ENCODE measurements at places on chromosomes 16 and 17.

GRCh38 chr17:10059684-10060211, 138.7 kb downstream of the GAS7 start:
- DNase-seq, result no peak

DNA sequence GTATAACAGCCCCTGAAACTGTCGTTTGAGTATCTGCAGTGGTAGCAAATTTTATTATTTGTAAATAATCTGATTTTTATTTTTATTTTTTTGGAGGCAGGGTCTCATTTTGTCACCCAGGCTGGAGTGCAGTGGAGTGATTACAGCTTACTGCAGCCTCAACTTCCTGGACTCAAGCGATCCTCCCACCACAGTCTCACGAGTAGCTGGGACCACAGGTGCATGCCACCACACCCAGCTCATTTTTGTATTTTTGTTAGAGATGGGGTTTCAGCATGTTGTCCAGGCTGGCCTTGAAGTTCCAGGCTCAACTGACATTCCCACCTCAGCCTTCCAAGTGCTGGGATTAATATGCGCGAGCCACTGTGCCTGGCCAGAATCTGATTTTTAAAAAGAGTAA, 2.8 kb downstream of the NDEL1 start:
- no peak for DNase-seq

GRCh38 chr16:66878067-66878466, 2.2 kb upstream of the PDP2 start:
- DNase-seq, result no peak

GRCh38 chr17:74351552-74352210, 10.0 kb downstream of the BTBD17 start:
- no peak for DNase-seq

GRCh38 chr17:31494259-31495021, 103.0 kb downstream of the RAB11FIP4 start:
- DNase-seq, result no peak

DNA sequence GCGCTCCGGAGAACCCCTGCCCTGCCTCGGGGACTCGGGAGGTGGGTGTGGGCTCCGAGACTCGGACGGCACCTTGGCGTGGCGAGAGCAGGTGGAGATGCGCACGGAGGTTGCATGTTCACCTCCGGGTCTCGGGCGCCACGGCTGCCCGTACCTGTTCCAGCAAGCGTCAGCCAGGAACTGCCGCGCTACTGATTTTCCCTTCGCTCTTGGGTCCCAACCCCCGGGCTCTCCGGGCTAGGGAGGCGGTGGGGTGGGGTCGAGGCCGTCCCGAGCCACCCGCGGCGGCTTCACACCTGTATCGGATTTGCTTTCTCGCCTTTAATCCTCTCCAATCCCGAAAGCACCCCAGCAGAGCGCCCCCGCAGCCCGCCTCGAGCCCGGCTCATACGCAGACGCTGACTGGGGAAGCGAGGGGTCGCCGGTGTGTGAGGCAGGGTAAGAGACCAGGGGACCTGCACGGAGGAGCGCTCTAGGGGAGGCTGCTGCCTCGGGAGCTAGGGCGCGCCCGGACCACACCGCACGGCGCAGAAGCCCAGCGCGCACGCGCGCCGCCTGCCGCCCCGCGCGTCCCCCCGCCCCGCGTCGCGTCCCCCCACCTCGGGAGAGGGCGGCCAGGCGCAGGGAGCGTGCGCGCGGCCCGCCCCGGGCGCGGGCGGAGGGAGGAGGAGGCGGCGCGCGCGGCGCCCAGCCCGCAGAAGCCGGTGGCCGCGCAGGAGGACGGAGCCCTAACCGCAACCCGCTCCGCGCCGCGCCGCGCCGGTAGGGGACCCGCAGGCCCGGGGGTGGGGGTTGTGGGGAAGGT, at the start of gene DUSP14:
Gene DUSP14, plus strand, starts transcription at position 695 of the 805 bp plus-strand sequence. CDS start 22,382 bp downstream, outside the sequence.
- DNase-seq, result peak; percentile 83

DNA sequence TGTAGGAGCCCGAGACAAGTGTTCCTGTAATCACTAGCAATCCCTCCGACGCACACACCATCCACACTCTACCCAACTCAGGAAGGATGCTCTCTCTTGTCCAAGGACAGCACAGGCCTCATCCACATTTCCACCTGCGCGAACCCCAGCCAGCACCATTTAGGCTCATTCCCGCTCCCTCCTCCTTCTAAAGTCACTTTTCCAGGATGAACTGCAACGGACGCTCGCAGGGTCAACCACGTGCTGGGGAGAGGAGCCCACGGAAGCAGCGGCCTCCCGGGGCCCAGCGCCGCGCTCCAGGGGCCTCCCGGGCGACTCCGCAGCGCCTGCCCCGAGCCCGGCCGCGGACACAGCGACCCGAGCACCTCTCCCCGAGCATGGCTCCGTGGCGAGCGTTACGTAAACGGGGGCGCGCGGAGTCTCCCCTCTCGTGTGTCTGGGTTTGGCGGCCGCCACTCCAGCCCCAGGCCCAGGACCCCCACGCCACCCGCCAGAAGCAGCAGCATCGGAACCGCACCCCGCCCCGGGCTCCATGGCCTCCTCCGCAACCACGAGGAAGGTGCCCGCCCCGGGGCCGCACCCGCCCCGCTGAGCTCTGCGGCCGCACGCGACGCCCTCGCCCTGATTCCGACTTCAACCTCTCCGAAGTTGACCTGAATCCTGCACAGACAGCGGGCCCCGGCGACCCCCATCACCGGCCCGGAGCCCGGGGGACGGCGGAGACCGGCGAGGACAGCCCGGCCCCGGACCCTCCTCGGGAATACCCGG, 668 bp downstream of the USP36 start:
- DNase-seq, result peak; percentile 63

DNA sequence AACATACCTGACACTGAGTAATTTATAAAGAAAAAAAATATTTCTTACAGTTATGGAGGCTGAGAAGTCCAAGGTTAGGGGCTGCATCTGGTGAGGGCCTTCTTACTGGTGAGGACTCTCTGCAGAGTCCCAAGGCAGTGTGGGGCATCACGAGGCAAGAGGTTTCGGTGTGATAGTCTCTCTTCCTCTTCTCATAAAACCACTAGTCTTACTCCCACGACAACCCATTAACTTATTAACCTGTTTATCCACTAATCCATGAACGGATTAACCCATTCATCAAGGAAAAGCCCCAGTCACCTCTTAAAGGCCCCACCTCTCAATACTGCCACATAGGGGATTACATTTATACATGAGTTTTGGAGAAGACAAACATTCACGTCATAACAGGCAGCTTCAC, 20.1 kb downstream of the CIITA start:
- no peak for DNase-seq

DNA sequence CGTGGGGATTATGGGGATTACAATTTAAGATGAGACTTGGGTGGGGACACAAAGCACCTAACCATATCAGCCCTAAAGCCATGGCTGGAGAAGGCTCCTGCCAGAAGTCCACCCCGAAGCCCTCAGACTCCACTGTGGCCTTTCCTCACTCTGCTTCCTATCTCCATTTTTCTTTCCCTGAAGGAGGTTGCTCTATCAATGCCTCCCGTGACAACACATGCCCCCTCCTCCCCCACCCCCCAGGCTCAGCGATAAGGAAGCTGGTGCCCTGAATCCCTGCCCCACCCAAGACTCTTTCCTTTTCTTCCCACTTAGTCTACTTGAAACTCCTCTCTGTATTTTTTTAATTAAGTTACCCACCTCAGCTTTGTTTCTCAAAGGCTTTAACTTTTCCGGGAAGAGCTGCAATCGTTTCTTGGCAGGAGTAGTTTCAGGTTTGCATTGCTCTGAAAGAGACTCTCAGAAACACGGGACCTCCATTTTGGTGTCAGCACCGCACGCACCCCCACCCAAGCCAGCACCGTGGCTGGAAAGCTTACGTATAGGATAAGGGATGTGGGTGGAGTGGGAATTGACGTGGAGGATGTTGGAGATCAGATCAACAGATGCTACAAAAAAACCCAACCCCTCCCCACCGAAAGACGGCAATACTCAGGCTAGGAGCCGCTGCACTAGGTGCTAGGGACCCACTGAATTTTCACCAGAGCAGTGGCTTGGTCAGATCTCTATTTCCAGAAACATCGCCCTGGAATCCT, 15.2 kb upstream of the CA4 start:
- peak; percentile 14 for DNase-seq

DNA sequence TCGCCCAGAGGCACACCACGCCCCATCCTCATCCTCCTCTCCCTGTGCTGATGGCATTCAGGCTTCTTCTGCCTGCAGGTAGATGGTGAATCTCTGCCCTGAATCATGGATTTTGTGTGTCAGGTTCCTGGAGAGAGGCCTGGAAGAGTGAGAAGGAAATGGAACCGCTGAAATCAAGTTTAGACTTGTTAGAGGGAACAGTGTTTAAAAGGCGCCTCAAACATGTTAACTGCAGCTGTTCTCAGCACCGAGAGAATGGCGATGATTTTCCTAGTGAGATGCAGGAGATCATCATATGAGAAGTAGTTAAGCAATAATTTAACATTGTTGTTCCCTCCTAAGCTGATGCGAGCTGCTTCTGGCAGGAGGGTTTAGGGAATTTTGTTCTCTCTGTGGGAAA, 744.4 kb upstream of the EEF2KMT start:
- DNase-seq, result no peak

- no peak for DNase-seq
Observed at GRCh38 chr17:48588528-48588927, 1.5 kb downstream of the HOXB3 start.

GRCh38 chr17:1617620-1618174, 10.9 kb downstream of the SLC43A2 start:
- peak; percentile 30 for DNase-seq

GRCh38 chr17:39665642-39666224, 584 bp downstream of the TCAP start:
- no peak for DNase-seq

DNA sequence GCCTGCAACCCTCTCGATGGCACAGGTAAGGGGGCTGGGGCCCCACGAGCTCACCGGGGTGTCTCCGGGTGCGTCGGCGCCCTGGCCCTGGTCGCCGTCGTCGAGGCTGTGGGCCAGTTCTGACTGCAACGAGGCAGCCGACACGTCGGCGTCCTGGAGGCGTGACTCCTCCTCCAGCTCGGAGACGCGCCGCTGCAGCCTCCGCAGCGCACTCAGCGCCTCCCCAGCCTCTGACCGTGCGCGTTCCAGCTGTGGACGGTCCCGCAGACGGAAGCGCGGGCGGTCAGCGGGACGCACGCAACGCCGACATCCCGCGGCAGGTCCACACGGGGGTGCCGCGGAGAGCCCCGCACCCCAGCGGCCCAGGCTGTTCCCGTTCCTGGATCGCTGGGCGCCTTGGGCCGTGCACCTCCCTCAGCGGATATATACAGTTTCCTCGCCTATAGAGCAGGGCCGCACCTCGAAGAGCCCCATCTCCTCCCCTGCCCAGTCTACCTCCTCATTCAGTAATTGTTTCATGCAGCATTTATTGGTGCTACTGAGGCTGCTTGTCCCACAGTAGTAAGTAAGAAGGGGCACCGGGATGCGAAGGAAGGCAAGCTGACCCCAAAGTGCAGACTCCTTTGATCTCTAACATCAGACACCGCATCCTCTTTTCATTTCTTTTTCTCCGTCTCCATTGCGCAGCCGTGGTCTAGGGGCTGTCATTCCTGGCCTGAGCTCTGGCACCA, 5.8 kb downstream of the THOC6 start:
- DNase-seq, result no peak

GRCh38 chr16:80607204-80607603, 66.4 kb downstream of the DYNLRB2 start:
- DNase-seq, result no peak

Measured in fibroblast of gingiva (primary cell).